ENCODE measurements at places on chromosomes 13 and 19. TPM values are rescaled to one million over a fixed set of nuclear protein-coding genes. Genes with fewer than 3 reads are reported as not detected.

DNA sequence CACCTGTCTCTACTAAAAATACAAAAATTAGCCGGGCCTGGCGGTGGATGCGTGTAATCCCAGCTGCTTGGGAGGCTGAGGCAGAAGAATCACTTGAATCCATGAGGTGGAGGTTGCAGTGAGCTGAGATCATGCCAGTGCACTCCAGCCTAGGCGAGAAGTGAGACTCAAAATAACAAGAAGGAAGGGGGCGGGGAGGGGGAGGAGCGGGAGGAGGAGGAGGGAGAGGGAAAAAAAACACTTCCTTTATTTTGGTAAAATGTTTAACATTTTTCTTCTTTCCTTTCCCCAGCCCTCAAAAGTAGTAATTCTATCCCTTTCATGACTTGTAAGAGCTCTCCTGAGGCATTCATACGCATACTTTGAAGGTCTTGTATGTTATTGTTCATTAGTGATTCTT lies 44.3 kb downstream of the SPRY2 start:
- no peak for DNase-seq

DNA sequence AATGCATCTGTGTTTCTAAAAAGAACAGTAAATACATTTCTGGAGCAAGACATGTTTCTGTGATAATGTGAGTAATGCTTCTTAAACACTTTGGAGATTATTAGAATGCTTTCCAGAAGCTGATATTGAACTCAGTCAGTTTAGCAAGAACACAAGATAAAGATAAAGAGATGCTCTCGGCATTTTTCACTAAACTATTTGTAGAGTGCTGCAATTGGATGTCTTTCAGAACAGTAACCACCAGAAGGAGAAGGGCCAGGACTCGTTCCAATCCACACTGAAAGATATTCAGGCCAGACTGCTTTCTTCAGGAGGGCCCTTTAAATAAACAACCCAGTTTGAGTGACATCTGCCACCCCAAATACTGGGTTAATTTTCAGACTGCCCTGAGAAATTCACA lies 456.0 kb downstream of the TBC1D4 start:
- DNase-seq, result no peak

- DNase-seq, result no peak
These were observed 84.7 kb downstream of the ERCC5 start for GRCh38 chr13:102930566-102930965.

GRCh38 chr19:52600639-52601024 lies 30.5 kb downstream of the ZNF701 start:
- peak; percentile 7 for DNase-seq

DNA sequence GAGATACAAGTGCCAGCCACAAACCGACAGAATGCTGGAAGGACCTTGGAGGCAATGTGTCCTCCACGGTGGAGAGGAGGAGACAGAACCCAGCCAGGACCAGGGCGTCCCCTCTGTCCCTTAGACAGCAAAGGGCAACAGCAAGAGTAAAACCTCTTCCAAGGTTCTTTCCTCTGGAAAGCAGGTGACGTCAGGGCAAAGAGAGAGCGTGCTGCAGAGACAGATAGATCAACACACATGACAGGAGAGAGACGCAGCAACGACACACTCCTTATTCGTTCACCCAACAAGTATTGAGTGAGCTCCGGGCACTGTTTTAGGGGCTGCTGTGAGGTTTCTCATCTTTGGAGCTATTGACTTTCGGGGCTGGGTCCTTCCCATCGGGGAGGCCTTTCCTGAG lies 1.3 kb upstream of the GALP start:
- no peak for DNase-seq

Gene PRTN3
- not detected for total RNA-seq

Gene CAPS
- total RNA-seq, result 21.0 TPM
